ENCODE measurements at places on chromosomes 2 and 18. TPM values are rescaled to one million over a fixed set of nuclear protein-coding genes. Genes with fewer than 3 reads are reported as not detected.

LINC00305 gene
- not detected for total RNA-seq

SLC5A7 gene
- not detected for total RNA-seq

KCNS3 gene
- total RNA-seq: 0.94 TPM

SULT1C4 gene
- total RNA-seq: not detected

FSHR gene
- not detected for total RNA-seq

GNAL gene
- 40.8 TPM for total RNA-seq

UGT1A5 gene
- total RNA-seq: 1.3 TPM

REG1B gene
- total RNA-seq: not detected

HMSD gene
- total RNA-seq: 0.38 TPM

CDH19 gene
- 1.5 TPM for total RNA-seq
